ENCODE measurements at places on chromosomes 12 and 14.

DNA sequence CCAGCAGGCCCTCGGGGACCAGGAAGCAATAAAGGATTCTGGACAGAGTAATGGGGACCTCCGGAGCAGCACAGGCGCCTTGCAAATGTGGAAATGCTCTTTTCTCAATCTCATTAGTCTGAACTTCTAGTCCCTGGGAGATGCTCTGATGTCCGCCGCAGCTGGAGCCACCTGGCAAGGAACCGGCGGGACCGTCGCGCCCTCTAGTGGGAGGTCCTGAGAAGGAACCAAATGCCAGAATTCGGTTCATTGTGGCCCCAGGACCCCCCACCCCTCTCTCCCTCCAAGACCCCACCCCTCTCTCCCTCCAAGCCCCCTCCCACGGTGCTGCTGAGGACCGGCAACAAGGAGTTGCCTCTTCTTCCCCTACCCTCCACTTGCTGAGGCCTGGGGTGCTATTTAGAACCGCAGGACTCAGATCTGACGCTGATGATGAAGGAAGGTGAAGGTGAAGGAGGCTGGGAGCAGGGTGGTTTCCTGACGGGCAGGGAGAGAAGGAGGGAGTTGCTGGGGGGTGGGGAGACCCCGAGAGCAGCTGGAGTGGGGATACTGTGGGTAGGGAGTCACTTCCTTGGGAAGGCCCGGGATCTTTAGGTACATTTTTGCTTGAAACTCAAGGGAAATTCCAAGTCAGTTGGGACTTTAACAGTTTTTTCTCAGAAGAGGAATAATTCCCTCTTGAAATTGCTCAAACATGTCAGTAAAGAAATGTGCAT is 42.5 kb downstream of the SMIM41 start:
- DNase-seq: no peak

DNA sequence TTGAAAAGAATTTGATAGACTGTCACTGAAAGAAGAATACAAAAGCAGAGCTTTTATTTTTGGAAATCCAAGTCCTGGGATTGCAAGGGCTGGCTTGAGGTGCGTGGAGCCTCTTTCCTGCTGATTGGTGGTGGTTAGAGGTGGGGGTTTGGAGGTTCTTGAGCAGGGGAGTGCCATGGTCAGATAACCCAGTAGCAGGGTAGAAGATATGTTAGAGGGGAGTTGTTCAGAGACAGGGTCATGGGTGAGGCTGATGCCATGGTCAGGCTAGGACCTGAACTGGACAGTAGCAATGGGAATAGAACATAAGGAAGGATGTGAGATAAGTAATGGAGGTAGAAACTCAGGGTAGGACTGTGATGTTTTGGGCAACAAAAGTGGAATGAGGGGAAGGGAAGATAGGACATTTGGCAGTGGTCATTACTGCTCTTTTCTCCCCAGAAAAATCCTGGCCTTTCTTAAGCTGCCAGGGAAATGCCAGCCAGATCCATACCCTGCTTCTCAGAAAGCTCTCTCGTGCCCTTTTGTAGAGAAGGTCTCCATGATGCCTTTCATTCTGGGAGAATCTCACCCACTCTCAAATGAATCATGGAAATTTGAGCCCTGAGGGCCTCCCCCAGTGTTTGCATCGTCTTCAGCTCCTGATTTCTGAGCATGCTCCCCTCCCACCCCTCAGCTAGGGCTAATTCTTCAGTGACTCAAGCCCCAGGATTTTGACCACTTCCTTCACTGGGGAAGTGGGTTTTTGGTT is 9.5 kb downstream of the EMP1 start:
- DNase-seq: no peak

- no peak for DNase-seq
Measured at GRCh38 chr14:99201351-99202073, 70.5 kb downstream of the BCL11B start.

- no peak for DNase-seq
Measured at GRCh38 chr12:44774815-44775411, 101.2 kb downstream of the NELL2 start.

DNA sequence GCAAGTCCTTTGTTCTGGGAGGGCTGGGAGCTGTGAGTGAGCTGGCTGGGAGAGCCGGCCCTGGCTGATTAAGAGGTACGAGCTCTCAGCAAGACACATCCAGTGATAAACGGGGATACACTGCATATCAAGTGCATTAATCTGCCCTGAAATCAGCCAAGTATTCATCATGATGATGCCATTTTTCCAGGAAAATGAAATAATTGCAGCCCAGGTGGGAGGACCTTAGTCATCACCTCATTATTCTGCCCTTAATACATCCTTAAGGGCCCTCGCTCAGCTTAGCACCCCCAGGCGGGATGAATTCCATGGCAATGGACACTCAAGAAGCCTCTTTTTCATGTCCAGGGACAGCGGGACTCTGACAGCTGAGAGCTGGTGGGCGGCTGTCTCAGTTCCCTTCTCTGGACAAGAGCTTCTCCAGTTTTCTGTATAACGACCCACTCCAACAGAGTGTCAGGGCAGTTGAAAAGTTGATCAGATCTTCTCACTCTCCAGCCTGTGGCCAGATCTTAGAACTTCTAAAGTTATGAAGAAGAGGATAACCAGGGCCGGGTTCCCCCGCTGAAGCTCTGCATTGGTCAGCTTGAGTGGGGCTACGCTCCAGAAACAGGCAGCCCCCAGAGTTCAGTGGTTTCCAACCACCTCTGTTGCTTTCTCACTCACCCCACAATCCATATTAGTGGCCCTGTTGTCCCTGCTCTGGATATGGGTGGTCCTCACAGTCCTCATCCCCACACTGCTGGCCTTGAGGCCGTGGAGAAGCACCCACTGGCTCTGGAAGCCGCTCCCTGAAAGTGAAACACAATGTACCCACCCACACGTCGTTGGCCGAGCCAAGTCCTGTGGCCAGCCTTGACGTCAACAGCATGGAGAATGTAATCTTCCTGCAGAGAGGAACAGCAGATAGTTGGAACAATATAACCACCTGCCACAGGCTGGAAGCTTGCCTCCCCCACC is 306.2 kb upstream of the DIO3 start:
- no peak for DNase-seq

DNA sequence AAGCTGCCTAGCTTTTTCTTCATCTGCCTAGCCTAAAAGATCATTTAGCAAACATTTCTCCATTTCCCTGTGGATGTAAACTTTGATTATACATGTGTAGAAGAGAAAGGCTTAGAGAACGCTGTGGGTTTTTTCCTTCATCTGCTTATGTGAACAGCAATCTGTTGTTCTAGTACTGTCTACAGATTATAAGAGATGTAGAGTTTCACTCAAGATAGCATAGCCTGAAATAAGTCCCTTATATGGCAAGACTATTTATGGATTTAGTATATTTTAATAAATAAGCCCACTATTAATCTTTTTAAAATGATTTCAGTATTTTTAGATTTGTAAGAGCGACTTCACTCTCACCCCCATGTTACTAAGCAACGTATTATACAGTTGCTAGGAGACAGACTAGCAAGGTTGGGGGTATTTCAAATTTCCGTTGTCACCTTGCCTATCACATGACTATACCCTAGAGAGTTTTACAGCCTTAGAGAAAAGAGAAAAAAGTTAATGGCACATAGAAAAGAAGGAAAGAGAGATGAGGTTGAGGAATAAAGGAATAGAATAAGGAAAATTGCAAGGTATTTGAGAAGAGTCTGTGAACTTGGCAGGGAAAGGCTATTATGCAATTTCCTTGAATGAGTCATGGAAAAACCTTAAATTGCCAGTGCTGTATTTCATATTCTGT is 12.2 kb upstream of the TUBA1A start:
- DNase-seq: no peak

GRCh38 chr14:52150162-52150561 is 81.3 kb upstream of the NID2 start:
- no peak for DNase-seq

DNA sequence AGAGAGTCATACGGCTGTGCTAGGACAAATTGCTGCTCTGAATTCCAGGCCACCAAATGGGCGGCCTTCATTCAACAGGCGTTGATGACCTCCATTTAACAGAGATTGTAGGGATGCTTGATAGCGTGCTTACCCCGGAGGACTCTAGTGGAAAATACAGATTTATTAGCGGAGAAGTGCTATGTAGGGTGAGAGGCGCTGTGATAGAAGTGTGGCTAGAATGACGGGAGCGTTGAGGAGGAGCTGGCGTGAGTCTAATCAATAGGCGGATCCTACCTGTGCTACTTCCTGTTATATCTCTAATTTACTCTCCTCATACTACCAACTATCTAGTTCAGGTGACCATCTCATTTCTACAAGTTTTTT is 668 bp downstream of the MRPS35 start:
- DNase-seq: no peak

DNA sequence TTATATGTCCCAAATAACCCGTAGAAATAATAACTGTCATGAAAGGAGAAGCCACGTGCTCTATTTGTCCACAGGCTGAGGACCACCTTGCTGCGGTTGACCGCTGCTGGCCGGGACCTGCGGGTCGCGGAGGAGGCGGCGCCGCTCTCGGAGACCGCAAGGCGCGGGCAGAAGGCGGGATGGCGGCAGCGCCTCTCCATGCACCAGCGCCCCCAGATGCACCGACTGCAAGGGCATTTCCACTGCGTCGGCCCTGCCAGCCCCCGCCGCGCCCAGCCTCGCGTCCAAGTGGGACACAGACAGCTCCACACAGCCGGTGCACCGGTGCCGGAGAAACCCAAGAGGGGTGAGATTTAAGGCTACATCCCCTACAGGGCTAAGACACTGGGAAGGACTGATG is 21.0 kb downstream of the RPGRIP1 start:
- no peak for DNase-seq

DNA sequence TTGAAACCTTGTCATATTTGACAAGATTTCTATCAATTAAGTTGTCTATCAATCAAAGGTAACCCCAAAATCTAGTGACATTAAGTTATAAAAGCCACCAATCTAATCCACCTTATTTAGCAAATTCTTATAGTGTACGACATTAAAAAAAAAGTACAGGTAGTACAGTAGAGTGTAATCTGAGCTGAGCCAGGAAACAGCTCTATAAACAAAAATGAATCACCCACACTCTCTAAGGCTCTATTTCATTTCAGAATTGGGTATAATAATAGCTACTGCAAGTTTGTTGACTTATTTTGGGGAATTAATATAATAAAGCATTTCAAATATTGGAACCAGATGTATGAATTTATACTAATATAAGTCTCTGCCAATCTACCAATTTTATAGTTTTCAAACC is 342.4 kb upstream of the FLRT2 start:
- no peak for DNase-seq

DNA sequence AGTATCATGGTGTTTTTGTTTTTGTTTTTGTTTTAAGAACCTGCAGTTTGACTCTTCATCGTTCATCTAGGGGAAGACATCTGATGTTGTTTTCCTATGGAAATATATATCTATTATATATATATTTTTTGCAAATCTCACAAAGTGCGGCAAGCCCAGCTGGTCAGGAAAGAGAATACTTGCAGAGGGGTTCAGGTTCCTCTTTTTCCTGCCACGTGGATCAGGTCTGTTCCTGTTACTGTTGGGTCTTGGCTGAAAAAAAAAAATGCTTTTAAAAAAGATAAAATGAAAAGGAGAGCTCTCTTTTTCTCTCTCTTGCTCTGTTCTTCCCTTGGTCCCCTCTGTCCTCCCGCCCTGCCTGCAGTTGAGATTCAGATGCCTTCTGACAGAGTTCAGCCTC is 179.4 kb upstream of the BCL2L14 start:
- DNase-seq: no peak

DNA sequence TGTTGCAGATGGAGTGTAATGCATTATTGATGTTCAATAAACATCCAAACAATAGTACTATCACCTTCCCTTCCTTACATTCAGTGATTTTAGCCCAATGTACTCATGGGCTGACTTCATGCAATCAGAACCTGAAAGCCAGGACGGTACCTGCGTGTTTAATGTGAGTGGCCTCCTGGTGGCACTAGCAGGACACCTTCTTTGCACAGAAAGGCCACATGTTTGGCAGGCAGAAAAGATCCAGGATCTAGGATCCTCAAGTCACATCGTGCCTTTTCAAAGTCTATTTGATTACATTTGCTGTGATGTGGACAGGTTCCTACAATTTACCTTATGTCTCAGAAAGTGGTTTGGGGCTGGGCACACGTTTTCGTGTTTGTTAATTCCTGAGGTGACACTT is 82.9 kb downstream of the NEDD1 start:
- DNase-seq: no peak

- DNase-seq: no peak
Measured at GRCh38 chr14:102831163-102831804, 54.0 kb downstream of the TRAF3 start.

DNA sequence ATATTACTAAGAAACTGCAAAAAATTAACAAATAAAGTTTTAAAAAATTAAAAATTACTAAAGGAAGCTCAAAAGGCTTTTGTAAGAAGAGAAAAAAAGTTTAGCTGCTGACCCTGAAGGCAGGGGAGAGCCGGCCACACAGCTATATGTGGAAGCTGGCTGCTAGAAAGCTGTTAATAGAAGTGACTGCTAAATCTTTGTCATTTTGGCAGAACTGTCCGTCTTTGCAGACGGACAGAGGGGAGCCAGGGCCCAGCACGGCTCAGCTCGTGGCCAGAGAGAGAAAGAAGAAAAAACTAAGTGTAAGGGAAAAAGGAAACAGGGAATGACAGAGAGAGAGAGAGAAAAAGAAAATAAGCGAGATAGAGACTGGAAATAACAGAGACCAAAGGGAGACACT is 27.9 kb downstream of the PRMT8 start:
- DNase-seq: no peak

- DNase-seq: no peak
Measured at GRCh38 chr12:65494537-65494936, 216.1 kb downstream of the MSRB3 start.

DNA sequence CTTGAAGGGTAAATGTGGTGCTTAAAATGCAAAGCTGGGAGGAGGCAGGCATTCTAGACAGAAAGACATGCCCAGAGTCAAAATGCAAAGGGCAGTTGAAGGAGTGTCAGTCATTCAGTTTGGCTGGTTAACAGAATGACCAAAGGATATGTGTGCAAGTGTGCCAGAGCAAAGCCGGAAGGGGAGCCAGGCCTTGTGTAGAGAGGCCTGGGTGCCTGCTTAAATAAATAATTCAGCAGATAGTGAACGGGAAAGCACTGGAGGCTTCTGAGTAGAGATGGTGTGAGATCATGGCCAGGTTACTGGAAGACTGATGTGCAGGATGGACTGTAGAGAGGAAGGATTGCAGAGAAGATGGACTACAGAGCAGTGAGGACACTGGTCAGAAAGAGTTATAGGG is 244.9 kb downstream of the PRKD1 start:
- DNase-seq: no peak

DNA sequence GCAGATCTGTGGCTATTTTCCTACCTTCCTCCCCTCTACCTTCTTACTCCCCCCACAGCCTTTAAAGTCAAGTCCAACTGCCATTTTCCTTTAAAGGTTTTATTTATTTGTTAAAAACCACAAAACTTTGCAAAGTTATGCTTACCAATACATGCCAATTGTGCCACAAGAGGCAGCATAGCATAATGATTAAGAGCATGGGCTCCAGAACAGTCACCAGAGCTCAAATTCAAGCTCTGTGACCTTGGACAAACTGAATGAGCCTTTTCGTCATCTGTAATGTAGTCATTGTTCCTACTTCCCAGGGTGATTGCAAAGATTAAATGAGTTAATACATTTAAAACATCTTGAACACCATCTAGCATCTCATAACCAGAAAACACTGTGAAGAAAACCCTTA is 13.0 kb upstream of the FMNL3 start:
- no peak for DNase-seq

GRCh38 chr12:132196038-132196872 is 52.0 kb downstream of the NOC4L start:
- peak; percentile 7 for DNase-seq

- DNase-seq: no peak
Measured at GRCh38 chr14:29905543-29905942, 22.1 kb downstream of the PRKD1 start.
